T-cell (primary cell): ENCODE measurements at places on chromosomes 11 and 22. TPM values are rescaled to one million over a fixed set of nuclear protein-coding genes. Genes with fewer than 3 reads are reported as not detected.

DNA sequence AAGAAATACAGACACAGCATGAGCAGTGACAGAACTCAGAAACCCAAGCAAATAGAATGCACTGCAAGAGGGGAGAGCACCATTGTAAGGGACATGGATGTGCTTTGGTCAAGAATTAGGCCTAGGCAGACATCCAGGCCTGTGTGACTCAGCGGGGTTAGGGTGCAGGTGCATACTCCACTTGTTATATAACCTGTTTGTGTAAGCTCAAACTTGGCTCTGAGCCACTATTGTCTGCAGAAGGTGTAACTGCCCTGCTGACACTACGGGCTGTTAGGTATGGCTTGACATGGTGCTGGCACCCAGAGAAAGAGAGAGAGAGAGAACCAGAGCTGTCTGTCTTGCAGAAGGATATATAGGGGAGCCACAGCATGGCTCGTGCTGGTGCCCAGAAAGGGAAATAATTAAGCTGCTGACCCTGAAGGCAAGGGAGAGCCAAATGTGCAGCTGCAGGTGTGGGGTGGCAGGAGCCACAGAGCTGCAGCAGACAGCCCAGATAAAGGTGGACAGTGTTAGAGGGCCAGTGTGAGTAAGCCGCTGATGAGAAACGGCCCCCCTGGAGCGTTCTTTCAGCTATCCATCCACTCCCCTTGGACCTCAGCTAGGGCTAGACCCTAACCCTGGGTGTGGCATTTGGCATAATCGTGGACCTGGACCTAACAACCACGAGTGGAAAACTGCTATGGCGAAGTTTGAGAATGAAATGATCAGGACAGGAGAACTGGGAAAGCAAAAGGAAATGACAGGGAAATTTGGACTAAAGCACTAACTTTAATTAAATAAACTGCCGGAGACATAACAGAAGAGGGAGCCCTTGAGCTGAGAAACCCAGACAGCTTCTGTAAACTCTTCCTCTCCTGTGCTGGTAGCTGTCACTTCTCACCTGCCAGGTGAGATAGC is 253.0 kb upstream of the CCDC179 start:
- H3K27ac ChIP-seq: no peak overlapping the region
- DNase-seq: no peak

ARHGAP8 gene
- 4.7 TPM for total RNA-seq

FAM180B gene
- total RNA-seq: 0.20 TPM

DNA sequence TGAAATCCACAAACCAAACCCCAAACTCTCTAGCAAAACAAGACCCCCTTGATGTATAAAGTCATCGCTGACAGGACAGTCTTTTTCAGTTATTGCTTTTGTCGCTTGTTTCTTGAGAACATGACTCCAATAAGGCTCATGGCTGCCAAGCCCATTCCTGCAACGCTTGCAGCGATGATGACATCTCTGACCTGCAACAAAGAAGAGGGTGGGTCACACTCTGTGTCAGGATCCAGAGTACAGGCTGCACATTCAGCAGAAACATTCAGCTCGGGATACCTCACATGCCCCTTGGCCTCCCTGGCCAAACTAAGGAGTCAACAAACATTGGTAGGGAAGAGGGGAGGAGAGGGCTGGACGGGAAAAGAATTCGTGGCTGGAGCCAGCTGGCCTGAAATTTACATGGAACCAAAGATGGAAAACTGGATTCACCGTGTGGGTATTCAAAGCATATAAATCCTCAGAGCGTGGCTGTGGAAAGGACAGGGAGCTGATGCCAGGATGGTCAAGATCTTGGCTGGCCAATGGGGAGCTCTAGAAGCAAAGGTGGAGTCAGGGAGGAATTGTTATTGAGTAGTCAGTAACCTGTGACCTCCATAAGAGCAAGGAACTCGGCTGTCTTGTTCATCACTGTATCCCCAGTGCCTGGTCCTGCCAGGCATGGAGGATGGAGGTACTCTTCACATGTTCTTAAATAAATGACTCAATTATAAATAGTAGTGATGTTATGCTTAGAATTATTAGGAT is 11.8 kb upstream of the PLAAT2 start:
- H3K27ac ChIP-seq: peak overlapping the region; percentile 60
- DNase-seq: no peak
- H3K4me1 ChIP-seq: peaks cover 18% of the 10 kb centered on the region

CCDC34 gene
- 4.2 TPM for total RNA-seq

FBLN1 gene
- not detected for total RNA-seq

DNA sequence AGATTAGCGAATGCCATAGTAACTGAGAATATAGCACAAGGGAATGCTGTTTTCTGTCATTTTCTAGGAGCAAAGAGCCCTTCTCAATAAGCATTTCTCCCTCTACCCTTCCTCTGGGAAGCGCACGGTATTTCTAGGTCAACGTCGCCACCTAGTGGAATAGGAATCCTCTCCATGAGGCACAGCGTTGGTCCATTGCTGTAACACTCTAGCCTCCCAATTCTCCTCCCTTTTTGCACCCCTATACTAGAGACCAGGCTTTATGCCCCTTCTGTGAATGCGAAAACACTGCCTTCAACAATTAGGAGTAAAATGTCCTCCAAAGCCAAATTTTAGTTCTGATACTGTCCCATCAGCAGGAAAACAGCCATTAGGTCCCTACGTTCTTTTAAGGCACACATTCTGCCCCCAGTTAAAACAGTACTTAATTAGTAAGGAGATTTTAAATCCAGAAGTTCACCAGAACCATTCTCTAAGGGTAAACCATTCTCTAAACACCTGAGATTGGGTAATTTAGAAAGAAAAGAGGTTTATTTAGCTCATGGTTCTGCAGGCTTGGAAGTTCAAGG is 12.8 kb upstream of the HYLS1 start:
- H3K36me3 ChIP-seq: no peaks in the 10 kb centered on the region
- H3K27ac ChIP-seq: no peak overlapping the region
- H3K4me3 ChIP-seq: no peak overlapping the region
- H3K4me1 ChIP-seq: no peaks in the 10 kb centered on the region
- DNase-seq: no peak
- H3K27me3 ChIP-seq: peaks cover 9% of the 10 kb centered on the region

GRCh38 chr22:50146439-50147238 is 23.9 kb upstream of the PANX2 start:
- H3K27me3 ChIP-seq: peaks cover 39% of the 10 kb centered on the region
- no peak for DNase-seq
- no peaks in the 10 kb centered on the region for H3K36me3 ChIP-seq
- H3K27ac ChIP-seq: no peak overlapping the region
- peaks cover 4% of the 10 kb centered on the region for H3K4me1 ChIP-seq

OR52I1 gene
- not detected for total RNA-seq

- H3K27me3 ChIP-seq: peaks cover 8% of the 10 kb centered on the region
- H3K36me3 ChIP-seq: no peaks in the 10 kb centered on the region
- peak overlapping the region; percentile 21 for H3K4me3 ChIP-seq
- no peaks in the 10 kb centered on the region for H3K4me1 ChIP-seq
- no peak for DNase-seq
- peak overlapping the region; percentile 40 for H3K27ac ChIP-seq
These were observed 81.5 kb upstream of the PPARA start for GRCh38 chr22:46068593-46069491.

DNA sequence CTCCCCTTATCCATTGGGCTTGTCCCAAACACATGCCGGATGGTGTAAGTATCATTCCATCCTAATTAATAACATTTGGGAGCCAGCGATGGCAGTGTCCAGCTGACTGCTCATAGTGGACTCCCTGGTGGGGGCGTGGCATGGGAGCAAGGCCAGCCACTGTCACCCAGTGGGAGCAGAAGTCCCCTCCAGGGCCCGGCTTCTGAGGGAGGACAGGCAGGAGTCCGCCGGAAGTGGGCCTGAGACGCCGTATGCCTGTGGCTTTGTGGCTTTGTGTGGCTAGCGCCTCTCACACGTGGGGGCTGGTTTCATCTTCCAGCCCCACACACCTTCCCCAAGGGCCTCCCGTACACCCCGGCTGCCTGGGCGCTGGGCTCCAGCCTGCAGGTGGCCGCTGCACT is 124.5 kb downstream of the KCNQ1 start:
- no peaks in the 10 kb centered on the region for H3K27me3 ChIP-seq
- no peak overlapping the region for H3K27ac ChIP-seq
- peaks cover 8% of the 10 kb centered on the region for H3K4me1 ChIP-seq
- DNase-seq: no peak
- H3K4me3 ChIP-seq: no peak overlapping the region

- peaks cover 29% of the 10 kb centered on the region for H3K4me1 ChIP-seq
- H3K4me3 ChIP-seq: no peak overlapping the region
- no peak for DNase-seq
- no peaks in the 10 kb centered on the region for H3K36me3 ChIP-seq
- no peak overlapping the region for H3K27ac ChIP-seq
These were observed 197.7 kb downstream of the CASP12 start for GRCh38 chr11:104700609-104701008.

GRCh38 chr11:108364159-108364558 is 103.2 kb downstream of the C11orf65 start:
- H3K4me1 ChIP-seq: no peaks in the 10 kb centered on the region
- DNase-seq: no peak
- H3K27ac ChIP-seq: no peak overlapping the region
- H3K36me3 ChIP-seq: peaks cover 26% of the 10 kb centered on the region
- H3K27me3 ChIP-seq: no peaks in the 10 kb centered on the region

LGALS12 gene
- not detected for total RNA-seq

DNA sequence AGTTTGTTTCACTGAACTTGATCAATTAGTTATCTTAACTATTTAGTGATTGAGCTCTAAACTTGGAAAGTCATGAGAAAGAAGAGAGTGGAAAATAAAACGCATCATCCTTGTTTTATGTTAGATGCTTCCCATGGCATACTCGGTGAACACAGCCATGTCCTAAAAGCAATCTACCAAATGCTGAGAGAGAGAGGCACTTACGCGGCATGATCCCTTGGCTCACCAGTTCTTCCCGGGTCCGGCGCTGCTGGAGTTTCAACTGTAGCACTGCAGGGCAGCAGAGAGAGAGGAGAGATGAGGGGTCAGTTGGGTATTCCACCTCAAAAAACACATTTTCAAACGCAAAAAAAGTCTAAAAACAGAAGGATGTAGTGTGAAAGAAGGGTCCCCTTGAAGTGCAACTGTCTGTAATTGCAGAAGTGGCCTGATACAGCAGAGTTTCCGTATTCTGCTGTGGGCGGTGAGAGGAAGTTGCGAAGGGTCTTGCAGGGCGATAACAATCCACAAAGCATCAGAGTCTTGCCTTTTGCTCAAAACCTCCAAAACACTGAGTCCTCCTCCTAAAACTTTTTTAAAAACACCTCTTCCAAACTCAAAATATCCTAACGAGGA is 92.7 kb downstream of the SGSM3 start:
- H3K4me1 ChIP-seq: peaks cover 26% of the 10 kb centered on the region
- no peaks in the 10 kb centered on the region for H3K27me3 ChIP-seq
- H3K36me3 ChIP-seq: peaks cover 19% of the 10 kb centered on the region
- H3K4me3 ChIP-seq: peak overlapping the region; percentile 71
- peak overlapping the region; percentile 59 for H3K27ac ChIP-seq

- H3K27me3 ChIP-seq: peaks cover 22% of the 10 kb centered on the region
- H3K36me3 ChIP-seq: no peaks in the 10 kb centered on the region
- DNase-seq: no peak
These were observed 33.7 kb upstream of the B3GAT1 start for GRCh38 chr11:134445601-134446325.

GRCh38 chr11:122749005-122749687 is 89.2 kb upstream of the CRTAM start:
- no peaks in the 10 kb centered on the region for H3K27me3 ChIP-seq
- peak; percentile 23 for DNase-seq
- no peak overlapping the region for H3K4me3 ChIP-seq
- no peak overlapping the region for H3K27ac ChIP-seq
- peaks cover 2% of the 10 kb centered on the region for H3K36me3 ChIP-seq

GRCh38 chr11:3669742-3670183 is 1.4 kb downstream of the CHRNA10 start:
- no peak overlapping the region for H3K4me3 ChIP-seq
- DNase-seq: no peak
- no peaks in the 10 kb centered on the region for H3K4me1 ChIP-seq

ASPHD2 gene
- 4.3 TPM for total RNA-seq

MPEG1 gene
- total RNA-seq: 3.0 TPM

- no peak overlapping the region for H3K27ac ChIP-seq
- no peaks in the 10 kb centered on the region for H3K36me3 ChIP-seq
- DNase-seq: no peak
- no peak overlapping the region for H3K4me3 ChIP-seq
These were observed 525.6 kb downstream of the INSC start for GRCh38 chr11:15640318-15640717.

DNA sequence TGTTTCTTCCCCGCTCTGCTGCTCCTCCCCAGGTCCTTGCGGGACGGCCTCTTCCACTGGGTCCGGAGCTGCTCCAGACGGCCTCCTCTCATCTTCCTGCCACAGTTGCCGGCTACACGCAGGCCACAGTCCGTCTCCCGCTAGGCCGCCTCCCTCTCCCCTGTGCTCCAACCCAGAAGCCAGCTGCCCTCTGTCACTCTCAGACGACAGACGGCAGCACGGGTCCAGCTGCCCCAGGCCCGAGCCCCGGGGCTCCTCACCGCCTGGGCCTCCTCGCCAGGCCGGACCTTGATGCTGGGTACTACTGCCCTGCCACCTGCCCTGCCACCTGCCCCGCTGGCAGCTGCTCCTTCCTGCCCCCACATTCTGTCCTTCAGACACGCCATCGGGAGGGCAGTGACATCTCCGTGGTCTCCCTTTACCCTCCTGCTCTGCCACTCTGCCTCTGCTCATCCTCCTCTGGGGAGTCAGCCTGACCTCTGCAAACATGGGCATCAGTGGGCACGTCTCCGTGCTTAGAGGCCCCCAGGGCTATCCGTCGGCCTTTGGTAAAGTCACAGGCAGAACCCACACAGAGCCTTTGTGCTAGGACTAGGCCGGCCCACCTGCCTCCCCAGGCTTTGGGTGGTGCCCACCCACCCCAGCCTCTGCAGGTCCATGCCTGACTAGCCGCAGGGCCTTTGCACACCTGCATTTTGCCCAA is 43.1 kb upstream of the TH start:
- no peak overlapping the region for H3K4me3 ChIP-seq
- peak; percentile 7 for DNase-seq
- H3K27me3 ChIP-seq: no peaks in the 10 kb centered on the region
- no peak overlapping the region for H3K27ac ChIP-seq

ZP1 gene
- not detected for total RNA-seq

DNA sequence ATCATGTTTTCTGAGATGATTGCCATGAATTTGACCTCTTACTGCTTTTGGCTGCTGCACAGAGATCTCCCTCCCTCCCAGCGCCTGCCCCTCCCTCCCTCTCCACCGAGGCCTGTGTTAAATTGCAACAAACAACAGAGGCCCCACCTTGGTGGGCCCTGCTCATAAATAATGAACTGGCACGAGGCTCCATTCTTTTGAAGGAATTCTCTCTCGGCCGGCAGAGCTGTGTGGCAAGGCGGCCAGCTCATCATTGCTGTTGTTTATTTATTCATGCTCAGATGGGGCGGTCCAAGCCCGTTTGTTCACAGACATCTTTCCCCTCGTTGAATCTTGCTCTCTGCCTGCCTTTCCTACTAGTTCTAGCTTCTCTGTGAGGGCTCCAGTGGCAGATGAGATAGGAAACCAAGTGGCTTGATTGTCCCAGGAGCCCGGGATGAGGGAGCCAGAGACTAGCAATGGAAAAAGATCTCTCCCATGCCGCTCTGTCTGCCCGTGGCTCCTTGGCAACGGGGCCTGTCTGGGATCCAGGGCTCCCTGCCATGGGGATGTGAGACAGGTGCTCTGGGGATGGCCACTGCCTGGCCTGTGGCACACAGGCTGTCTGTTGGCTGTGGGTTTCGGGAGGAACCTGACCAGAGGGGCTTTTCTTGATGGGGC is 192.6 kb downstream of the DSCAML1 start:
- H3K27ac ChIP-seq: no peak overlapping the region
- no peak for DNase-seq
- peaks cover 26% of the 10 kb centered on the region for H3K27me3 ChIP-seq
- H3K4me1 ChIP-seq: no peaks in the 10 kb centered on the region
